ENCODE measurements at places on chromosomes 6 and 20.

DNA sequence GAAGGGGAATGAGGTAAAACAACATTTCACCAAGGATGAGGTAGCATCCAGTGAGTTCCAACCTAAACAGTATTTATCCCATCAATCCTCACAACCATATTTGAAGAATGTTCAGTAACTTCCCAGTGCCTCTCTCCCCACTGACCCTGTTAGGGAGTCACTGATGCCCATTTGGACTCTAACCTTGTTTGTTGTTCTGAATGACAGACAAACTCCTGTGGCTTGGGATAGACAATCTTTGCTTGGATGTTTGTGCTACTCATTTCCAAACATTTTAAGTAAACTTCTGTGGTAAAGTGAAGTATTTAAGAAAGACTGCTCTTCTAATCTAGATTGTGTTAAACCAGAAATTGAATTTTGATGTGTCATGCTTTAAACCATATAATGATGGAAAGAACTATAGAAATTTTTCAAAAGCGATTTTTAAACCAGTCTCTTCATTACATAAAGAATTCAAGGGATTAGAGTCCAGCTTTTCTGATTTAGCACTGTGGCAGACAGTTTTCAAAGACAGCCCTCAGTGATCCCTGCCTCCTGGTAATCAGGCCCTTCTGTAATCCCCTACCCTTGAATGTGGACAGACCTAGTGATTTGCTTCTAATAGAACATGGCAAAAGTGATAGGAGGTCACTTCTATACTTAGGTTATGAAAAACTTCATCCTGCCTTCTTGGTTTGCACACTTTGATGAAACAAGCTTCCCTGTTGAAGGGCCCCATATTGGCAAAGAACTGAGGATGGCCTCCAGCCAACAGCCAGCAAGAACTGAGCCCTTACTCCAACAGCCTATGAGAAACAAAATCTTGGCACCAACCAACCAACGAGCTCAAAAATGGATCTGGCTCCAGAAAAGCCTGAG, 191.6 kb downstream of the DST start:
- no peak for DNase-seq

DNA sequence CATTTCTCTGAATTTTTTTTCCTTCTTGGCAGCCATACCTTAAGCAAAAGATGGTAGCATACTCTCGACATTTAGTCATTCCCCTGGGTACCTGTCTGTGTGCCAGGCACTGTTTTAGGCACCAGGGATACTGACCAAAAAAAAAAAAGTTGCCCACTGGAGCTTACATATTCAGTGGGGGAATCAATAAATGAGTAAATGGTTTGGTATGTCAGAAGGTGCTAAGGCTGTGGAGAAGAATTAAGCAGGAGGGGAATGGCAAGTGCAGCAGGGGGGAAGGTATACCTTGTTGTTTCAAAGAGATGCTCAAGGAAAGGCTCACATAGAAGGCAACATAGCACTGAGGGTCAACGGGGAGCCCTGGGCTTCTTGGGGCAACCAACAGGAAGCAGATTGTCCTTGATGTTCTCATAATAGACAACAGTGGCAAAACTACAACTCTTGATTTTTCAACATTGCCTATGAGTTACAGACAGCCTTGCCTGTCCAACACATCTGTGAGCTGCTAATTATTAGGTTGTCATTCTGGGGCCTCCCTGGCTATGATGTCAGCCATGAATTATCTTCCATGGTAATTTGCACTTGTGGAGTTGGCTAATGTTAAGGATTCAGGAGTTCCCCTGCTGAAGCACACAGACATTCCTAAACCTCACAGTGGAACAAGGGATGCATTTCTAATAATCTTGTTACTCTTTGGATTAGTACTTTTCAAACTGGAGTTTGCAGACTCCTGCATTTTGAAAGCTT, 19.6 kb downstream of the NT5E start:
- no peak for DNase-seq

GRCh38 chr6:113362301-113363047, 494.7 kb upstream of the MARCKS start:
- no peak for DNase-seq

- no peak for DNase-seq
Measured at GRCh38 chr6:33694401-33694931, 17.0 kb downstream of the UQCC2 start.

DNA sequence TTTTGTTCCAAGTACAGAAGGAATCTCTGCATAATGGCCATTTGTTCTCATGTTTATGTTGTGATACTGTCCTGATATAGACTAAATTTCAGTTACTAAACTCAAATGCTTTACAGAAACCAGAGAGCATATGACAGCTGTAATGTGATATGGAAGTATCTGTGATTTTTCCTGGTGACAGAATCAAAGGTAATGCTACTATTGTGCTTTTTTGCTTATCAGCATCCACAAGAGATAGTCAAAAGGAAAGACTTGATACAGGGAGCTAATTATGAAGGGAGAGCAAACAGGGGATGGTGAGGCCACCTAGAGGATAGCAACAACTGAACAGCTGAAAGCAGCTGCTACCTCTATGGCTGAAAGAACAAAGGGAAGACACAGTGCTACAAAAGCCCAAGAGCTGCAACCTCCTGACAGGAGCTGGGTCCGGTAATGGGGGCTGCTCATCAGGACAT, 181.4 kb downstream of the PHF3 start:
- peak; percentile 35 for DNase-seq

DNA sequence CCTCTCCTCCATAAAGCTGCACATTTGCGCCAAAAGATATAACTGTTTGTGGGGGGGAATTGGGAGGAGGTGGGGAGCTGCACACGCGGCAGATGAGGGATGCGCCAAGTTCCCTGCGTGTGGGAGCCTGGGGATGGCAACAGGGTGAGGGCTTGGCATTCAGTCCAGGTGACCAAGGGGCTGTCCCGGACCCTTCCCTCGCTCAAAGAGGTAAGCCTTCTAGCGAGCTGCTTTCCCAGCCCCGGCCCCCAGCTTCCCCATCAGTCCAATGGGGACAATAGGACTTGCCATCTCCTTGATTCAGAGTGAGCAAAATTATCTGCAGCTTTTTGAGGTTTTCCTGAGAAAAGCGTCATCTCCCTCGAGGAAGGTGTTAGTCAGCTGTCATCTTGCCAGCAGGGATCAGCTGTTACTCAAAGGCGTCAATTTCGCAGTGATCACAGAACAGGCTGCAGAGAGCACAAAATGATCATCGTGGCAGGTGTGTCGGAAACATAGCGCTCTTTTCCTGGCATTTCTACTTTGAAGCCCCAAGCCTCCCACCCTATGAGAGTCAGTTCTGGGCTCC, 21.3 kb downstream of the ZNF831 start:
- no peak for DNase-seq

- no peak for DNase-seq
Measured at GRCh38 chr20:52482044-52482443, 290.5 kb upstream of the ZFP64 start.

GRCh38 chr20:25013478-25014380, 21.2 kb upstream of the APMAP start:
- DNase-seq = no peak

DNA sequence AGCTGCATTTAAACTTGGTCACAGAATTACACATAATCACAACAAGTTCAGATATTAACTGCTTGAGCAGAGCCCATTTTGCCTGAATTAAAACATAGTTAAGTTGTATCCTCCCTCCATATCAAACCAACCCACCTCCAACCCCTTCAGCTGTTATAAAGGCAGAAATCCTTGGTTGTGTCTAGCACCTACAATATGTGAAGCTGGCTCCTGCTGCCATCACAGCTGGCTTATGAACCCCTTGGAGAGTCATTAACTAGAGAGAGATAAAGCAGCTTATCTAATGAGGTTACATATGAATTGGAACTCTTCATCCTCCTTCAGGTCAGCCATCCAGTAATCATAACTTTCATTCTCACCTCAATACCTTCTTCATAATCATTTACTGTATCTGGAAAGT, 101.8 kb downstream of the EPHA7 start:
- peak; percentile 71 for DNase-seq

- peak; percentile 4 for DNase-seq
Measured at GRCh38 chr6:84522135-84522549, 242.3 kb downstream of the TBX18 start.
